GM03348 (cell line): ENCODE measurements at places on chromosomes 3 and 15.

GRCh38 chr3:52537726-52538421 is 1.5 kb downstream of the UQCC5 start:
- no peak for DNase-seq

DNA sequence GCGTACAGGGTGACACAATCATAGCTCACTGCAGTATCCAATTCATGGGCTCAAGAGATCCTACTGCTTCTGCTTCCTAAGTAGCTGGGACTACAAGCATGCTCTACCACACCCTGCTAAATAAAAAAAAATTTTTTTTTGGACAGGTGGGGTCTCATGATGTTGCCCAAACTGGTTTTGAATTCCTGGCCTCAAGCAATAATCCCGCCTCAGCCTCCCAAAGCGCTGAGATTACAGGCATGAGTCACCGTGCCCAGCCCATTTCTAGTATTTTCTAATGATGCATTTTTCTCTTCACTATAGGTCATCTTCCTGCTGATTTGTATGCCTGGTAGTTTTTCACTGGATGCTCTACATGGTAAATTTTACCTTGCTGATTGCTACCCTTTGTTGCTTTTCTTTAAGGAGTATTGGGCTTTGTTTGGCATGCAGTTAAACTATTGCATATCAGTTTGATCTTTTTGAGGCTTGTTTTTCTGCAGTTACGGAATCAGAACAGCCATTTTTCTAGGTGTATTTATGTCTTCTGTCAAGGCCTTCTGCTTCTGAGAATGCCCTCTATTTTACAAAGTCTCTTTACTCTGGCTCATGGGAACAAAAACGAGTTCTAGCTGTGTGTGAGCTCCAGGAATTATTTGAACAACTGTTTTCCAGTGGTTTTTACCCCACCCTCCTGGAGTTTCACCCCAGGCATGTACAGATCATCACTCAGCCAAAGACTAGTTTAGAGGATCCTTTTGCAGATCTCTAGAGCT is 14.2 kb upstream of the NPTN start:
- no peak for DNase-seq

DNA sequence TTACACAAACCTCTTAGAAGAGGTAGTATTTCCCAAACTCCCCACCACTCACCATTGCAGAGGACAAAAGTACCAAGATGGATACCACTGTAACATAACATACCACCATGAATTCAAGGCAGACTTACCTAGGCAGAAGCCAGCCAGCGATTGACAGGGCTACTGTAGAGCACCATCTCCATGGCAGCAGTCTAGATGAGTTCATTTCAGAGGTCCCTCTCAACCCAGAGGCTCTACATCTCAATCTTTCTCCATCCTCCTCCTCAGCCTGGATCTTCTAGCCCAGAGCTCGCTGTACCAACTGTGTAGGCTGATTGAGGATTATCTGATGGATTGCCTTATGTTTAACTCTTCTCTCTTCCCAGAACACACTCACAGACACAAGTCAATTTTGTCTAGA is 2.0 kb upstream of the PLIN1 start:
- no peak for DNase-seq

DNA sequence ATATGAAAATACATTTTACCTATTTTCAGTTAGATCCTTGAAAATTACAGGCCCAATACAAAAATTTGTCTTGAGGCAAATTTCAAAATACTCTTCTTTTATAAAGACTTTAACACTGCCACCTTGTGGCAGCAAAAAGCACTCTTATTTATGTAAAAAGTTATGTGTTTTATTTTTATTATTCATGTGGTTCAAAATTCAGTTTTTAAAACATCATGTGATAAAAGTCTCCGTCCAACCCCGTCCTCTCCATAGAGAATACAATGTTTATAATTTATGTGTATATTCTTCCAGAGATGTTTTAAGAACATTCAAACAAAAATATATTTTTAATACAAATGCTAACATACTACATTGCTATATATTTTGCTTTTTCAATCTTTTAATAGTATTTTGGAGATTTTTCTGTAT is 36.9 kb upstream of the TRIM59 start:
- DNase-seq: peak; percentile 36

- DNase-seq: no peak
These were observed 83.3 kb downstream of the SCN11A start for GRCh38 chr3:38968403-38968802.

- DNase-seq: no peak
These were observed 785 bp downstream of the MFSD1 start for GRCh38 chr3:158802409-158803268.
